ENCODE measurements at places on chromosomes 3 and 15. TPM values are rescaled to one million over a fixed set of nuclear protein-coding genes. Genes with fewer than 3 reads are reported as not detected.

GRCh38 chr3:69752241-69752640, 13.0 kb downstream of the MITF start:
- H3K4me1 ChIP-seq, result no peaks in the 10 kb centered on the region
- no peak overlapping the region for H3K4me3 ChIP-seq
- no peaks in the 10 kb centered on the region for H3K36me3 ChIP-seq
- H3K27ac ChIP-seq, result no peak overlapping the region
- H3K27me3 ChIP-seq, result no peaks in the 10 kb centered on the region
- no peak for DNase-seq

DNA sequence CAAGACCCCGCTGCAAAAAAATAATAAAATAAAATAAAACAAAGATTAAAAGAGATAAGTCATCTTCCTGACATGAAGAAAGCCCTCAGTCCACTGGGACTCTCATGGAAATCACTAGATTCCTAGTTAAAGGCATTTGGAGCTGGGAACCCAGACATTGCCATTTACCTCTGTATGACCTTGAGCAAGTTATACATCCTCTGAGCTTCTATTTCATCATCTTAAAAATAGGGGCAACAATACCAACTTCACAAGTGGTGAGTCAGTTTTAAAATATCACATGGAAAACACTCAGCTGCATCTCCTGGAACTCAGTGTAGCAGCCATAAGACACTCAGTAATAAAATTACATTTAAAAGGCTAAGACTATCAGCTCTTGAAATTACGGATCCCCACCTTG, 334.8 kb downstream of the ERC2 start:
- no peaks in the 10 kb centered on the region for H3K27me3 ChIP-seq
- no peak overlapping the region for H3K4me3 ChIP-seq
- no peaks in the 10 kb centered on the region for H3K36me3 ChIP-seq
- H3K4me1 ChIP-seq, result no peaks in the 10 kb centered on the region

GRCh38 chr3:43995547-43996378, 245.9 kb upstream of the TOPAZ1 start:
- H3K27me3 ChIP-seq, result peaks cover 61% of the 10 kb centered on the region
- H3K4me1 ChIP-seq, result peaks cover 51% of the 10 kb centered on the region
- no peak overlapping the region for H3K27ac ChIP-seq
- no peak for DNase-seq
- peak overlapping the region; percentile 12 for H3K4me3 ChIP-seq
- H3K36me3 ChIP-seq, result no peaks in the 10 kb centered on the region

GRCh38 chr15:40929660-40930429, 705 bp downstream of the DLL4 start:
- H3K4me3 ChIP-seq, result peak overlapping the region; percentile 50
- no peaks in the 10 kb centered on the region for H3K27me3 ChIP-seq
- no peaks in the 10 kb centered on the region for H3K36me3 ChIP-seq

DNA sequence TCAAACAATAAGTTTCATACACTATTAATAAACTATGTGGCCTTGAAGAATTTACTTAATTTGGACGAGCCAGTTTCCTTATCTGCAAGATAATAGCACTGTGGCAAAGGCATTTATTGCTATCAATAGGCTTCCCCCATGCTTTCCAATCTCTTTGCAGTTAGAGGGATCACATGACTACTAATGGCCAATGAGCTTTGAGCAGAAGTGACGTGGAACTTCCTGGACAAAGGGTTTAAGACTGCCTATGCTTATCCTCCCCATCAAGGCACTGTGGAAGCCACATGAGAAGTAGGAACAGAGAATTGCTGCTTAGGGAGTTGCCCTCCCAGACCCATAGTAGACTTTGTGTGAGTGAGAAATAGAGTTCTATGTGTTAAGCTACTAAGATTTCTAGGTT, 16.7 kb upstream of the ZMAT3 start:
- DNase-seq, result no peak
- no peaks in the 10 kb centered on the region for H3K4me1 ChIP-seq
- H3K27ac ChIP-seq, result no peak overlapping the region
- no peak overlapping the region for H3K4me3 ChIP-seq
- no peaks in the 10 kb centered on the region for H3K27me3 ChIP-seq
- no peaks in the 10 kb centered on the region for H3K36me3 ChIP-seq

GRCh38 chr3:101617478-101617877, 43.5 kb downstream of the PCNP start:
- no peak overlapping the region for H3K4me3 ChIP-seq
- no peak for DNase-seq
- H3K4me1 ChIP-seq, result no peaks in the 10 kb centered on the region
- no peaks in the 10 kb centered on the region for H3K27me3 ChIP-seq

- no peaks in the 10 kb centered on the region for H3K27me3 ChIP-seq
- no peaks in the 10 kb centered on the region for H3K36me3 ChIP-seq
- H3K4me1 ChIP-seq, result no peaks in the 10 kb centered on the region
- DNase-seq, result no peak
- H3K27ac ChIP-seq, result no peak overlapping the region
- no peak overlapping the region for H3K4me3 ChIP-seq
These were observed 226.7 kb downstream of the THSD4 start for GRCh38 chr15:71341811-71342550.

DNA sequence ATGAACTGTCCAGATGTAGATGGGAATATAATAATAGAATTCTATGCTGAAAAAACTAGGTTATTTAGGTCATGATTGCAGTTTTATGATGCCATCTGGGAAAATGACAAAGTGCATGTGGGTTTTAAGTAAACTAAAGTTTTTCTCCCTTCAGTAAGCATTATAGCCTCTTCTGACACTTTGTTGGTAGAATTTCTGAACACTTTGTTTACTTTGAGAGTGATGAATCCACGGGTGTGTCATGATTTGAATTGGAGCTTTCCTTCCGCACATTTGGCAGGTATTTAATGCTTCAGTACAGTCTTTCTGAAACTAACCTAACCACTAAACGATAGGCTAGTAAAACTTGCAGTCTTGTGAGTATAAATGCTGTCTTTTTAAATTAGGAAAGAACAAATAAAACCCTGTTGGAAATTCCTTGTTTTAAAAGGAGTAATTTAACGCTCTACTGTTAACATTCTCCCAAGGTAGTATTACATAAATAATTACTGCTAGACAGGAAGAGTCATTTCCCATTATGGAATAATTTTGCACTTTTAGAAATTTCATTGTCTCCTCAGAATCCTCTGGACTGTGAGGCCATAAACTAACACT, 7.0 kb downstream of the FILIP1L start:
- no peaks in the 10 kb centered on the region for H3K36me3 ChIP-seq
- no peaks in the 10 kb centered on the region for H3K27me3 ChIP-seq
- H3K4me3 ChIP-seq, result no peak overlapping the region
- H3K4me1 ChIP-seq, result no peaks in the 10 kb centered on the region

- H3K27me3 ChIP-seq, result no peaks in the 10 kb centered on the region
- DNase-seq, result no peak
- H3K36me3 ChIP-seq, result no peaks in the 10 kb centered on the region
- H3K4me3 ChIP-seq, result no peak overlapping the region
These were observed 122.9 kb downstream of the DLG1 start for GRCh38 chr3:197175503-197175902.

DNA sequence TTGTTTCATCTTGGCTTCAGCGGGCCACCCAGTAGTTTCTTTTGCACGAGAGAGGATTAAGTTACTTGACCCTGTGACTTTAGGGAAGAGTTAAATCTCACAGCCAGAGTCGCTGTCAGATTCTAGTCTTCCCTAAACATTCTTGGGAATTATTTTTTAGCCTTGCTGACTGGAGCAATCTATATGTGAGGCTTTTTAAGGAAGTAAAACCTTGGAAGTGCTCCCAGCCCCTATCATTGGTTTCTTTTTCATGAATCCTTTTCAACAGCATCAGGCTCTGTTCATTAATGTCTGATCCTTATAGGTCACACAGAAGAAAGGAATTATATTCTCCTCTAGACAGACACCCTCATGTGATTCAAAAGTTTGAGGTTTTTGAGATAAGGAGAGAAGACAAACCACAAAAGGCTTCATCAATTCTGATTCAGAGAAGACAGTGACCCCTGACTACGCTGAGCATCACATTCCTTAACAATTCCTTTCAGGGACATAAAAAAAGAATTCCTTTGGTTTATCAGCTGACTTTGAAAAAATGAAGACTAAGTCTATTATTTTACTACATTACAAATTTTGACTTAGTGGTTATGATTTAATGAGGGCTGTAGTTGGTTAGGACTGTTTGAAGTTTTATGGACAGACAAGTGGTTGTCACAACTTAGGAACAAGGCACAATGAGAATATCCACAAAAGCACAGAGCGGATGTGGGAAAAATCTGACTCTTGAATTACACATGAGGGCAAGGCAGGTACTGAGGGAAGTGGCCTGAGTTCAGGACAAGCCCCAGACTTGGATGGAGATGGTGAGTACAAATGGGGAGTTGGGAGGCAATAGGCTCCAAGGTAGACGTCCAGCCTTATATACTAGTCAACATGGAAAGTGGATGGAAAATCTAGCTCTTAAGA, 171.1 kb upstream of the STT3B start:
- no peaks in the 10 kb centered on the region for H3K36me3 ChIP-seq
- H3K4me1 ChIP-seq, result peaks cover 5% of the 10 kb centered on the region
- no peaks in the 10 kb centered on the region for H3K27me3 ChIP-seq

GRCh38 chr3:61541694-61542093, 19.7 kb upstream of the PTPRG start:
- H3K27me3 ChIP-seq, result no peaks in the 10 kb centered on the region
- no peak overlapping the region for H3K4me3 ChIP-seq
- H3K36me3 ChIP-seq, result no peaks in the 10 kb centered on the region
- H3K27ac ChIP-seq, result no peak overlapping the region
- DNase-seq, result no peak

DNA sequence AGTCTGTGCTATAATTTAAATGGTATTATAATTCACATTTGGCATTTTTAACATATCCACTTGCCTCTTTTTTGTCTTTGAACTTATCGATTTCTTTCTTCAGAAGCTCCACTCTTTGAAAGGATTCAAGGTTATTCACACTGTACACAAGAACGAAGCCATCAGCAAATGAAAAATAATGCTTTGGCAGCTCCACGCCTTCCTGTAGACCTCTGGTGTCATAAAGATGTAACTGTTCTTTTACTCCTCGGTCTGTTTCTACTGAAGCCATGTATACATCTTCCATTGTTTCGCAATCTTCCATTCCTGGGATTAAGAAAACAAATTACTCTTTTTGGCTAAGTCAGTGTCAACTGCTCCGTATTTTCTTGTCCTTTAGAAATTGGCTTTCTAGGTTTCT, 16.0 kb downstream of the NKIRAS1 start:
- peaks cover 20% of the 10 kb centered on the region for H3K36me3 ChIP-seq
- no peak for DNase-seq
- H3K4me3 ChIP-seq, result no peak overlapping the region
- no peak overlapping the region for H3K27ac ChIP-seq
- H3K4me1 ChIP-seq, result no peaks in the 10 kb centered on the region

GRCh38 chr3:130906374-130906995, 12.6 kb downstream of the ATP2C1 start:
- H3K27me3 ChIP-seq, result no peaks in the 10 kb centered on the region
- no peaks in the 10 kb centered on the region for H3K36me3 ChIP-seq
- no peaks in the 10 kb centered on the region for H3K4me1 ChIP-seq
- H3K4me3 ChIP-seq, result no peak overlapping the region
- DNase-seq, result no peak
- H3K27ac ChIP-seq, result no peak overlapping the region

DNA sequence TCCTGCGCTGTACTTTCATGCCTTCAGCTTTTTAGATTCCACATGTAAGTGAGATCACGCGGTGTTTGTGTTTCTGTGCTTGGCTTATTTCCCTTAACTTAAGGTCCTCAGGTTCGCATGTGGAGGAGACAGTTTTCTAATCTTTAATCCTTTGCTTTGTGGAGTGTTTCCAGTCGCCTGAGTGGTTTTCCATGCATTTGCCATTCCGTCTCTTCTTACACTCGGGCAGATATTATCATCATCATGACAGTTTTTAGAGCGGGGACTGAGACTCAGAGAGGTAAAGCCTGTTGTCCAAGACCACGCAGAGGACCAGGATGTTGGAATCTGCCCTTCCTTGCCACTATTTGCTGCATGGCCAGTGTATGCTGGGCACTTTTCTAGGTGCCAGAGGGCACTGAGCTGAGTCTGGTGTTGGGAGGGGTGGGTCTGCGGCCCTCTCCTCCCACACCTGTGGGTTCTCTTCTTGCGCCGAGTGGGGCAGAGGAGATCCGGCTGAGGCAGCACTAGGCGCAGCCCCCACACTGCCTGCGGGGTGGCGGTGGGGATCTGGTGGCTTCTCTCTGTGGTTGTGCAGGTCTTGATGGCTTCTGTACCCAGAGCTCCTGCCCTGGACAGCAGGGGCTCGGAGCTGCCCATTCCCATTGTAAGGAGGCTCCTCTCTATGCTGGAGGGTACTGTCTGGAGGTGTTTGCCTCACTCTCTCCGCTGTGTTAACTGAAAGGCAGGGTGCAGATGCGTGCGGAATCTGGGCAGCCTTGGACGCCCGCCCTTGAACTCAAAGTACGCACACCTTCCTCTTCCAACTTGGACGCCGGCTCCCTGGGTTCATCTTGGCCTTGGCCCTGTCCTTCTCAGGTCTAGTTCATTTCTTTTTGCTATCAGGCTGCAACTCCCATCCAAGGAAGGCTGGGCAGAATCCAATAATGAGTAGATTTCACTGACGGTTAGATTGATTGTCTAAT, 156.0 kb upstream of the RGMA start:
- no peaks in the 10 kb centered on the region for H3K4me1 ChIP-seq
- no peak for DNase-seq
- no peak overlapping the region for H3K27ac ChIP-seq
- no peaks in the 10 kb centered on the region for H3K36me3 ChIP-seq

Gene TNK2
- total RNA-seq, result 149 TPM

Gene FAM107A
- total RNA-seq, result 26.8 TPM

Gene COL6A5
- total RNA-seq, result not detected
